ENCODE measurements at places on chromosomes 13 and 19. TPM values are rescaled to one million over a fixed set of nuclear protein-coding genes. Genes with fewer than 3 reads are reported as not detected.

DNA sequence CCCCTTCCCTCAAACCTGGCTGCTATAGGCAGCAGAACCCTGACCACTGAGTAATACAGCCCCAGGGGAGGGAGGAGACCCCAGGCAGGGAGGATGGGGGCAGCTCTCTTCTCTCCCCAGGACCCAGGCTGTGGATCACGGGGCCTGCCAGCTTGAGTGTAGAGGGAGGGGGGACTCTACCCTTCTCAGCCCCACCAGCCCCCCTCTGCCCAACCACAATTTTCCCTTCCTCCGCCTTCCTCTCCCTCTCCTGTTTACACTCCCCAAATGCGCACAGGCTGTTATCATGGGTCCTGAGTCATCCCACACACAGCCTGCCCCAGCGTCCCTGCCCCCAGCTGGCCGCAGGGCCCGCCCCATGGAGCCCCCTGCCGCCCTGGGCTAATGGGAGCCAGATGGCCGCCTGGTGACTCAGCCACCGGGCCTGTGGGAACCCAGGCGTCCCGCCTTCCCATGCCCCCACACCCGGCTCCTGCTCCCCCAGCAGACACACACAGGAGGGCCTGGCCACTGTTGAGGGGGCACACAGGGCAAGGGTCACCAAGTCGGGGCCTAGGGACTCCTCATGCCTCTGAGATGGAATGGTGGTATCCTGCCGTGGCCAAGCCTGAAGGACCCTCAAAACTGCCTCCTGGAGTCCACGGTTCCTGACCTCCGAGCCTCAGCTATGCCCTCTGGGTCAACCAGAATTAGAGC is 13.6 kb downstream of the CCDC97 start:
- H3K27ac ChIP-seq: peak overlapping the region; percentile 85
- no peak overlapping the region for H3K4me3 ChIP-seq
- H3K4me1 ChIP-seq: peaks cover 78% of the 10 kb centered on the region

GRCh38 chr19:5553892-5554291 is 13.9 kb downstream of the TINCR start:
- no peak overlapping the region for H3K4me3 ChIP-seq
- H3K27me3 ChIP-seq: peaks cover 30% of the 10 kb centered on the region
- H3K36me3 ChIP-seq: no peaks in the 10 kb centered on the region
- H3K4me1 ChIP-seq: no peaks in the 10 kb centered on the region
- no peak overlapping the region for H3K27ac ChIP-seq

DNA sequence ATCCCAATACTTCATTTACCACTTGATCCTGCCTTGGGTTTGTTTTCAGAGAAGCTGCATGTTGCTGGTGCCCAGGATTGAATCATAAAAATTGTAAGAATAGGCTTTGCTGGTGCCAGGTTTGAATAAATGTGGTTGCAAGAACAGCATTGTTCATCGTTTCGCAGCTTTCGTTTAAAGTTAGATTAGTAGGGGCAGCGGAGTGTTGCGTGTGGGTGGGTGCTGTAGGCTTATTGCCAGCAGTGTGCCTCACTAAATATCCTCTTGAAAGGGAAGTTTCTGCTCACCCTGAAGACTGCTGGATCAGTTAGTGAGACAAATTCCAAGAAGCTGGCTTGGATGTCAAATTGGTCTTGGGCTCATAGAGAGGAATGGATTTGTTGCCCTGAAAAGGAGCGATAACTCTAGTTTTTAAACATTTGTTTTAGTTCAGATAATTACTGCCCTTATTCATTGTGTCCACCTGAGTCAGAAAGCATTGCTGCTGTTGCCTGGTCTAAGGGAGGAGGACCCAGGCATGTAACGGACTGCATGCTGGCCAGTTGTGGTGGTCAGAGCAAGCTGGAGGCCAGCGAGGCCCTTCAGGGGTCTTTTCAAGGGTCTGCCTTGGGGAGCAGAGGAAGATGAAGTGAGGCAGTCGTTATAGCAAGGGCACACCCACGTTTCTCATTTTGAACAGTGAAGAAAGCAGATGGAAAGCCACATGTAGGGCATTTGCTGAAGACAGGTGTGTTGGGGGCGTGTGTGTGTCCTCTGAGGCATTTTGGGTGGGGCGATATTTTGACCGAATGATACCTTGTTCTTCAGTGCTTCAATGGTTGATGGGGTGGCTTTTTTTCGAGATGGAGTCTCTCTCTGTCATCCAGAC is 8.5 kb downstream of the ILF3 start:
- no peaks in the 10 kb centered on the region for H3K27me3 ChIP-seq
- peaks cover 75% of the 10 kb centered on the region for H3K4me1 ChIP-seq
- DNase-seq: peak; percentile 0
- no peak overlapping the region for H3K27ac ChIP-seq

KLK14 gene
- total RNA-seq: 0.26 TPM

DNA sequence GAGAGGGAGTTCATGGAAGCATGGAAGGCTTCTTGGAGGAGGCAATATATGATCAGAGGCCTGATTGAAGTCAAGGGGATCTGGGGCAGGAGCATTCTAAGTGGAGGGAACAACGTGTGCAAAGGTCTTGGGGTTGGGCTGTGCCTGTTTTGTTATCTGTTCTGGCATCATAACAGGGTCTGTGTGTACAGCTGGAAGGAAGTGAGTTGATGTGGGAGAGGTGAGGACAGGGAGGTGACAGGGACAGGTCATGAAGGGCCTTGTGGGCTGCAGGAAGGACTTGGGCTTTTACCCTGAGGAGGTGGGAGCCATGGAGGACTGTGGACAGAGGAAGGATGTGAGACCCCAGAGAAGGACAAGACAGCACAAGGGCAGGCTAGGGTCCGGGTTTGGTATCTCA is 1.2 kb upstream of the NFILZ start:
- H3K4me3 ChIP-seq: no peak overlapping the region
- no peak for DNase-seq
- H3K36me3 ChIP-seq: no peaks in the 10 kb centered on the region
- no peaks in the 10 kb centered on the region for H3K27me3 ChIP-seq
- no peaks in the 10 kb centered on the region for H3K4me1 ChIP-seq
